ENCODE measurements at places on chromosomes 16 and 17.

- no peak for DNase-seq
These were observed 76.5 kb downstream of the ARHGAP44 start for GRCh38 chr17:12865769-12866168.

GRCh38 chr16:50688867-50689266 is 4.5 kb upstream of the NOD2 start:
- DNase-seq = no peak

DNA sequence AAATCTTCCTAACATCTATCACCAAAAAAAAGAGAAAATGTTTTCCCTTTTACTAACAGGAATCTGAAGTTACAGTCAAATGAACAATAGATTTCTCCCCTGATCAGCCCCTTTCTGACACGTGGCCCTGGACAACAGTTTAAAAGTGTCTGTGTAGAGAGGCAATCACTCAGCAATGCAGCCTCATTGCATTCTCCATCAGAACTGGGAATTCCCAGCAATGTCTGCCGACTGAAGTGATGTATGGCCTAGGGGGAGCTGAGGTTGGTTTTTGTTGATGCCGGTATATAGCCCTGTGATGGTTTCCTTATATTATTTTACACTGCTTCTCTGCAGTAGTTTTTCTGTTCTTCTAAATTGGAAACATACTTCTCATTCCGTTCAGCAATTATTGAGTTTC is 904.3 kb upstream of the CDH8 start:
- DNase-seq = peak; percentile 1

DNA sequence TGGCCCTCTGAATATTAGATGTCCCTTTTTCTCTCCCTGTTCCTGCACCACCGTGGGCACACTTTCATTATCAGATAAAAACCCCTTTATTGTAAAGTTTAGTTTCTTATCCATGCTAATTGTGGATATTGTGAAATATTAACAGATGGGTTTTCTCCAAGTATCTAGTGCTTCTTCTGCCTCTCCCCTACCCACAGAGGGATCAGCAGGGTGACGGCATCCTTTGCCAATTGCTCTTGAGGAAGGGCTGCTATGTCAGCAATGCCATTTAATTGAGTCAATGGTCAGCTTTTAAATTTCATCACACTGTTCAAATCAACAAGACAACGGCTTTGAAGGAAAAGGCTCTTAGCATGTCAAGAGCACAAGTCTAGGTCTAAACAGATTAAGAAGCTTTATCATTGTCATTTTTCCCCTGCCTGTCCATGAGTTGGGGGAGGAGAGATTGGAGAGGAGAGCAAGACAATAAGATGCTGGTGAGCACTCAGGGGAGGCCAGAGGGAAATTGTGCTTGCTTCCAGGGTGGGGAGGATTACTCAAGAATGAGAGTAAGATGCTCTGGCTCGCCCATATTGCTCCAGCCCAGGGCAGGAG is 443.0 kb upstream of the CCL2 start:
- DNase-seq = no peak

DNA sequence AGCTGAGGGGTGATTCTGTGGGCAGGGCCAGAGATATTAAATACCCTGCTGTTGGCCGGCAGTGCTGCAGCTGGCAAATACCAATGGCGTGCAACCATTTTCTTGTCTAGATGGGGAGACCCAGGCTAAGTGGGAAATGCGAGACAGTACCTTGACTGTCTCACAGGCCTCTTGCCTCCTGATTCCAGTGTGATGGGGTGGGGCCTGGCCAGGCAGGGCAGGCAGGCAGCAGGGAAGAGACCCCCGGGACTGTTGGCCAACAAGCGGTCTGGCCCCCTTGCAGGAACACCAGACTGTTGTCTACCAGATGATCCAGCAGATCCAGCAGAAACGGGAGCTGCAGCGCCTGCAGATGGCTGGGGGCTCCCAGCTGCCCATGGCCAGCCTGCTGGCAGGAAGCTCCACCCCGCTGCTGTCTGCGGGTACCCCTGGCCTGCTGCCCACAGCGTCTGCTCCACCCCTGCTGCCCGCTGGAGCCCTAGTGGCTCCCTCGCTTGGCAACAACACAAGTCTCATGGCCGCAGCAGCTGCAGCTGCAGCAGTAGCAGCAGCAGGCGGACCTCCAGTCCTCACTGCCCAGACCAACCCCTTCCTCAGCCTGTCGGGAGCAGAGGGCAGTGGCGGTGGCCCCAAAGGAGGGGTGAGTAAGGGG is 5.7 kb upstream of the CISD3 start:
- DNase-seq = no peak

- peak; percentile 52 for DNase-seq
These were observed 49.1 kb upstream of the SLC25A19 start for GRCh38 chr17:75338335-75338734.

DNA sequence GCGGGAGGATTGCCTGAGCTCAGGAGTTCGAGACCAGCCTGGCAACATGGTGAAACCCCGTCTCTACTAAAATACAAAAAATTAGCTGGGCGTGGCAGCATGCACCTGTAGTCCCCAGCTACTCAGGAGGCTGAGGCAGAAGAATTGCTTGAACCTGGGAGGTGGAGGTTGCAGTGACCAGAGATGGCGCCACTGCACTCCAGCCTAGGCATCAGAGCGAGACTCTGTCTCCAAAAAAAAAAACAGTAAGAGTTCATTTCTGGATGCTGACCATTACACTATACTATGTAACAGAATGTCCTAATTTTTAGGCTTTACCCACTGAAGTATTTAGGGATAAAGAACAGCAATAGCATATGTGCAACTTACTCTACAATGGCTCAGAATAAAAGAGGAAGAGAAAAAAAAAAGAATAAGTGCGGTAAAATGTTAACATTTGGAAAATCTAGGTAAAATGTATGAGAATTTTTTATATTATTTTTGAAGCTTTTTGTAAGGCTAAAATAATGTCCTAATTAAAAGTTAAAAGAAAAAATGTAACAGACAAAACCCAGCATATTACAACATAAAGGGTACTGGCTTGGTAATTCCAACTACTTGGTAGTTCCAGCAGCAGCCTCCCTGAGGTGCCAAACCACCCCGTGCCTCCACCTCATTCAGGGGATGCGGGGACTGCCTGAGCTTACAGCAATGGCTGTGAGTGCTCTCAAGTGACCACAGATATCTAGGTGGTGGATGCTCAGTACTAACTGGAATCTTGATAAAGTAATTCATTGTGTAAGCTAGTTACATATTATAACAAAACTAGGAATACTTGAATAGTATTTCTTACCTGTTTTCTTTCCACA is 10.9 kb downstream of the COPS3 start:
- DNase-seq = no peak

- no peak for DNase-seq
These were observed 32.4 kb upstream of the METTL9 start for GRCh38 chr16:21566891-21567414.

- no peak for DNase-seq
These were observed 4.6 kb downstream of the PDF start for GRCh38 chr16:69325784-69326171.

- no peak for DNase-seq
These were observed 3.5 kb upstream of the AGRP start for GRCh38 chr16:67486805-67487204.

DNA sequence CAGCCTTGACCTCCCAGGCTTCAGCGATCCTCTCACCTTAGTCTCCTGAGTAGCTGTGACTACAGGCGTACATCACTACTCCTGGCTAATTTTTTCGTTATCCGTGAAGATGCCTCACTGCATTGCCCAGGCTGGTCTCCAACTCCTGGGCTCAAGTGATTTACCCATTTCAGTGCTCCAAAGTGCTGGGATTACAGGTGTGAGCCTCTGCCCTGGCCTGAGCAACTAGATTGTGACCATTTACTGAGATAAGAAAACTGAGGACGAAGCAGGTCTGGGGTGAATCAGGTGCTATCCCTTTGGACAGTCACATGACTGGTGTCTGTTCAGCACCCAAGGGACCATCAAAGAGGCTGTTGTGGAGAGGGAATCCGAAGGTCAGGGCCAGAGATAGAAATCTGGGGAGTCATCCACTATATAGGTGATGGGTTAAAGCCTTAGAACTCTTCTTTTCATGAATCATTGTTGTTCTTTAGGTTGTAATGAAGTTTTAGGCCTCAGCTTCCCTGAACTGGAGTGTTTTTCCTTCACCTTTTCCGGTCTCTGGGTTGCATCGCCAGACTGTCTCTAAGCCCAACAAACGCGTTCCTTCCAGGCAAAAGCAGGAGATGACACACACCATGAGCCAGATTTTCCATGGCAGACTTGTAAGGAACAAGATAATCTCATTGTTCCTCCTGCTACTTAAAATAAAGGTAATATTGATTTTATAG is 62.5 kb downstream of the FTO start:
- DNase-seq = no peak

GRCh38 chr16:56068314-56068713 is 123.0 kb upstream of the GNAO1 start:
- DNase-seq = no peak

DNA sequence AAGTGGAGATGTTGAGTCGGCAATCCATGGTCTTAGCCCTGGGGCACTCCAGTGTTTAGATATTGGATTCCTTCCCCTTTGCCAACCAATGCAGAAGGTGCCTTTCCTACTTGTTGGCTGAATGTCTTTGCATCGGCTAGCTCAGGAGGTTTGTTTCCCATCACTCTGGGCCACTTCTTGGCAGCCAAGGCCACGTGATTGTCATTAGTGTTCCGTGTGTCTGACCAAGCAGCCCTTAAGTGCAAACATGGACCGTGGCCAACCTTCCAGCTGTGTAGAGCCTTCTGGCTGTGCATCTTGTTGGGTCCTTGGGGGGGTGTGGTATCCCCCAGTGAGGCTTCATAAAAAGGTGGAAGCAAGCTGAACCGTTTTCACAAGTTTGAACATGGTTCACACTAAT is 66.0 kb downstream of the GNAO1 start:
- no peak for DNase-seq

- DNase-seq = no peak
These were observed 7.5 kb downstream of the ZNHIT3 start for GRCh38 chr17:36493956-36494355.

DNA sequence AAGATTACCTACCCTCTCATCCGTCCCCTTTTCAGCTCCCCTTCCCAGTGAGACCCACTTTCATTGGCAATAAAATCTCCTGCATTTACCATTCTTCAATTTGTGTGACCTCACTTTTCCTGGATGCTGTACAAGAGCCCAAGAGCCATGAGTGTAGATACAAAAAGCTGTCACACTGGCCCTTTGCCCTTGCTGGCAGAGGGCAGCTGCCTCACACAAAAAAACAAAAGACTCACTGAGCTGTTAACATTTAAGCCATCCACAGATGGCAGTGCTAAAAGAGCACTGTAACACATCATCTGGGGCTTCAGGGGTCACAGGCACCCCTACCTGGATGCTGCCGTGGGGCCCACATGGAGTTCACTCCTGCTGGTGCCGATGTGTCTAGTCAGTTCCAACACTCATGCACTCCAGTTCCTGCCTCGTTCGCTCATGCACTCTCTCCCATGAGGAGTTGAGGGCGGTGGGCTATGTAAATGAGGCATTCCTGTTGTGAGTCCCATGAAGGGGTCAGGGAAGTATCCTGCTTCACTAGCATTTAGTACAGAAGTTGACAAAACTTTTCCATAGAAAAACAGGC is 123.1 kb downstream of the CA10 start:
- no peak for DNase-seq

GRCh38 chr17:52336796-52337195 is 178.3 kb upstream of the CA10 start:
- DNase-seq = no peak

DNA sequence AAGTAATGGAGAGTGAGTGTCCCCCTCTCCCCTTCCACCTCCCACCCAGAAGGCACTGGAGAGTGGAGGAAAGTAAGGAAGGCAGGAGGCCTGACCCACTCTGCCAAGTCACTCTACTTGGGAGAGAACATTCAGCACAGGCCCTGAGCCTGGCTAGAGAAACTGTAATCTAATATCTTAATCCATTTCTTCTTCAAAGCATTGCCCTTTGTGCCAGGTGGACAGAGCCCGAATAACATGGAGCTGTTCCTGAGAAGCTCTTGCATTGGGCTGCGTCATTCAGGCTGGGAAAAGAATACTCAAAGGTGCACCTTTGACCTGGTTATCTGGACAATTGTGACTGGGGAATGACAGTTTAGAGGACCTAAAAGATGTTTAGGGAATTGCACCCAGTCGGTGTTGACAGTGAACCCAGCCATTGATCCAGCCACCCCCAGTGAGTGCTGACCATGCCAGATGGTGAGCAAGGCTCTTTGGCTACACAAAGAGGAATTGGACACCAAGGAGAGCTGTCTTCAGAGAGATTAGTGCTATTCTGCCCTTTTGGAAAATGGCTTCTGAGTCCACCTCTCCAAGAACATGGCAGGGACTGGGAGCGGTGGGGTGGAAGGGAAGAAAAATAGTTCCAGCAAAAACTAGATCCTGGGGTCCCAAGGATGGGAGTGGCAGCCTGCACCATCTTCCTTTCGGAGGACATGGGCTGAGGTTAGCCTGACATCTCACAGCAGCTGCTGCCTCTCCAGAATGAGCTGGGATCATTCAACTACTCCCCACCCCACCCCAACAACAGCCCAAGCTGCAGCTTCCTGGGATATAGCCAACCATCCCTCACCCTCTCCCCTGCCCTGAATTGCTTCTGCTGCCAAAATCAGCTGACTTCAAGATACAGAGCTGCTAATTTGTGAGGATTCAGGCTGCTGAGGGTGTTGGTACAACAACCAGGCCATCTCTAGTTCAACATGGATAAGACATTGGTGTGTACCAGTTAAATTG is 11.6 kb upstream of the NOG start:
- DNase-seq = no peak

DNA sequence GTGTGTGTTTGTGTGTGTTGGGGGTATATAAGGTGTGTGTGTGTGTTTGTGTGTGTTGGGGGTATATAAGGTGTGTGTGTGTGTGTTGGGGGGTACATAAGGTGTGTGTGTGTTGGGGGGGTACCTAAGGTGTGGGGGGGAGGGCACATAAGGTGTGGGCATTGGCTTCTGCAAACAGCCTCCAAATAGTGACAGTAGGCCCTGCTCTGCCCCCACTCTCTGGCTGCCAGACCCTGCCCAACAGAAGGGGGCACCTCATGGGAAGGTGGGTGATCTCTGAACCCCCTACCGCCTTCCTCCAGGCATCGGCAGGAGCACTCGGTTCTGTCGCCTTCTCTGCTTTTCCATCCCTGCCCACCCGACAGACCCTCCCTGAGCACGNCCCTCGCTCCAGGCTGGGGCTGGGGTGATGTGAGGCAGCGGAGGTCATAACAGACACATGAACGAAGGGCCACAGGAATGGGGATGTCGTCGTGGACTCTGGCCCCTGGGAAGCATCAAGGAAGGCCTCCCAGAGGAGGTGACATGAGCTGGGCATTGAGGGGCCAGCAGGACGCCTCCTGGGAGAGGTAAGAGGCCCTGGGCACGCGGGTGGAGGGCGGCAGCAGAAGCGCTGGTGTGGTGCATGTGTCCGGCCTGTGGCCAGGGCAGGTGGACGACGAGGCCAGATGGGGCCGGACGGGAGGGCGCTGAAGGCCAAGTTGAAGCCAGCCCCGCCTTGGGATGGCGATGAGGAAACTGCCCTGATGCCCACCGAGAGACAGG is 136.6 kb upstream of the RPH3AL start:
- peak; percentile 52 for DNase-seq

DNA sequence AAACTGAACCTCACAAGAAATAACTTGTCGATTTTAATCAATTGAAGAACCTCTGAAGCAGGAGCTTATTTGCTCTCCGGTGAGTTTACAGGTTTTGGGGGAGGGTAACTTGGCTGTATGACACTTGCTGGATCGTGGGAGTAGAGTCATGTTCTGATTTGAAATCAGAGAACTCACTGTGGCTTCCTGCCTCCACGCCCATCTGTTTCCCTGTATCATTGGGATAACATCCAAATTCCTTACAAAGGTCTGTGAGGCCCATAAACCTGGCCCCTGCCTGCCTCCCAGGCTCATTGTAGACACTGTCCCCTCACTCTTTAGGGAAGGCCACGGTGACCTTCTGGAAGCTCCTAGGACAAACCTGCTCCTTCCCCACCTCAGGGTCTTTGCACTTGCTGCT is 48.3 kb downstream of the C17orf67 start:
- DNase-seq = peak; percentile 24

- DNase-seq = no peak
These were observed 51.2 kb downstream of the SOX9 start for GRCh38 chr17:72171703-72172667.
